ENCODE measurements at places on chromosomes 16 and 17.
A peak's percentile ranks its signal among the peaks of the same experiment; 100 is the strongest.

DNA sequence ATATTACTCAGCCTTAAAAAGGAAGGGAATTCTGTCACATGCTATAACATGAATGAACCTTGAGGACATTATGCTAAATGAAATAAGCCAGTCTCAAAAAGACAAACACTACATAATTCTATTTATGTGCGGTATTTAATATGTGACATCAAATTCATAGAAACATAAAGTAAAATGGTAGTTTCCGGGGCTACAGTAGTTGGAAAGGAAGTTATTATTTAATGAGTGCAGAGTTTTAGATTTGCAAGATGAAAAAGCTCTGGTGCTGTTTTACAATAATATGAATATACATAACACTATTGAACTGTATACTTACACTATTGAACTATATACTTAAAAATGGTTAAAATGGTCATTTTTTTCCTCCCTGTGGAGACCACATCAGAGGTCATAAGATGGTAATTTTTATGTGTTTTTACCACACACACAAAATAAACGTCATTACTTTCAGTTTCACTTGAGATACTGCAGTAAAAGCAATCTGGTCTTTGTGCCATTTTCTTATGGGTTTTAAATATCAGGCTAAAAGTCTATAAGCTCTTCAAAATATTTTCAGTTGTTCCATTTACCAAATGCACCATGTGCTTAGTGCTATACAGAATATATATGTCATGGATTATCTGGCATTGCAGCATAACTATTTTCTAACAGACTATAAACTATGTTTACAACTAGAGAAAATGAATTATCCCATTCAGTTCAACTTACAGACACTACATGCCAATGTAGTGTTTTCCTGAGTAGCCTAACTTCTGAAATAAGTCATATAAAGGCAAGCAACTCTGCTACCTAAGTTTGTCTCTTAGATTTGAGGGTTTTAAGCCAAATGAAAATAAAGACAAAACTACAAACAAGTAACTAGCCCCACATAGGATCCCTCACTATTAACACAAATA is 90.9 kb downstream of the SPAG9 start:
- peak; percentile 42 for DNase-seq

DNA sequence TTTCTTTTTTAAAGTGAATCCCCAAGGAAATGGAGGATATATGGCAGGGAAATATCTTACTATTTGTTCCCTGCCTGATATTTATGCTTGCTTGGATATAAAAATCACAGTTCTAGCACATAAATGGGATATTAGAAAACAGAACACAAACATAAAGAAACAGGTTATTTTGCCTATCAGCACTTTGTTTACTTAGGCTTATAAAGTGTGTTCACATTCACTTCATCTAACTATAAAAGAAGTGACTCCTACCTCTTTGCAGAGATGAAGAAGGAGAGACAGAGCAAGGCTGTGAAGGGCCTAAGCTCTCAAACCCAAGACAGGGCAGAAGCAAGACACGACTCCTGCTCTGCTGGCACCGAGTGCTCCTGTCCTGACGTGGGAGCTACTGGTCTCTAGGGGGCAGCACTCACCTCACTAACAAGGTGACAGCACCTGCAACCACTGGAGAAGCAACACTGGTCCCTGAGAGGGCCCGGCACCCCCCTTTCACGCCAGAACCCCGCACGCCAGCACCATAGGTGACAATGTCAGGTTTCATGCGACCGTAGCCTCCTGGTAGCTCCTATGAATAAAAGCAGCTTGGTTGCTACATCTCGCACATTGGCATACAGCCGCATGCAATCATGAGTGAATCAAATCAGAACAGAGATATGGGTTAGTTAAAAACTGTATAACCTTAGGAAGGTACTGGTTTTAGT is 32.0 kb downstream of the MBTPS1 start:
- DNase-seq, result peak; percentile 69

DNA sequence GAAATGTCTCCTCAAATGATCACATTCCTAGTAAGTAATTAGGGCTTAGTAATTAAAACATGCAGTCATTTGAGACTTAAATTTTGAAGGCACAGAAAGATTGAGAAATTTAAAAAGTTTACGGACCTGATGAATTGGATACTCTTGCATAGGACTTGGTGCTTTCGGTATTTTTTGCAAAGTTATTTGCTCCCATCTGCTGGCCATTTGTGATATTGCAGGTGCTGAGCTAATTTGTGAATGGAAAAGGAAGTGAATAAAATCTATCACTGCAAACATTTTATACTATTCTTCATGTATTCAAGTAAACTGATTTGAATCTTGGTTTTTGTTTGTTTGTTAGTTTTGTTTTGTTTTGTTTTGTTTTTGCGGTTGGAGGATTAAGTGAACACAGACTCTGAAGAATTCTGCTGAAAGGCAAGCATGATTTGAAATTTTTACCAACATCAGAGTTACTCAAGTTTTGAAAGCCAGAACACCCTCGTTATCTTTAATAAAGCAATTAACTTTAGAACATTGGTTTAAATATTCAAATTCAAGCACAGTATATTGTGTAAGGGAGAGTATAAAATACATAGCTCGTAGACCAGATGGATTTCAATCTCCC is 689.5 kb upstream of the RBFOX1 start:
- peak; percentile 45 for DNase-seq

DNA sequence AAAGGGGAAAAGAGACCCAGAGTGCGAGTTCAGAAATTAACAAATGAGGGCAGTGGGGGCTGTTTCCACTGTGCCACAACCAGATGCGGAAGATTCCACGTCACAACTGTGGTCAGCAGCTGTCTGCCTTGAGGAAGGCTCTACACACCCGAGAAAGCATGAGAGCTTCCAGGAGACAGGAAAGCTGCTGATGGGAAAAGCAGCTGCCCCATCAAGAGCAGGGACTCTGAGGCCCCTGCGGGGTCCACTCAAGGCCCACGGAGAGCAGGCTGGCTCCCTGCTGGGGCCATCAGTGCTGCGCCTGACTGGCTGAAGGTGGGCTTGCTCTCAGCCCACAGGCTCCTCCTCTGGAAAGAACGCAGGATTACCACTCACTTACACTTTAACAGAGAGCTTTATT is 14.8 kb upstream of the TRAP1 start:
- DNase-seq, result no peak

DNA sequence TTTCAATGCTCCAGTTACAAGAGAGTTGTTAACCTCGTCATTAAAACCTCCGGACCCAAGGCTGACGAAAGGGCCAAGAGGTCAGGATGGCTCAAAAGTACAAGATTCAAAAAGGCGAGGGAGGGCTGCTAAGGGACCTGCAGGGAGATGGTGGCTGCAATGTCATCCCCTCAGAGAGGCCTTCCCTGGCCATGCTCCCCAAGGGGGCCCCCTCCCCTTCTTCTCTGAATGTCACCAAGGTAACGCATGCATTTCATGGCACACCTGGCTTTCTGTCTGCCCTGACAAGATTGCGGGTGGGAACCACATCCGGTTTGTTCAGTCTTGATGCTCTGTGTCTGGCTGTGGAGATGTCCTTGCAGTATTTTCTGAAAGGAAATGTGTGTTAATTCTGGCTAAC is 89.9 kb downstream of the C16orf78 start:
- peak; percentile 89 for DNase-seq

- DNase-seq, result peak; percentile 52
Observed at GRCh38 chr17:73304971-73305812, 6.6 kb downstream of the CDC42EP4 start.

- DNase-seq, result no peak
Observed at GRCh38 chr17:70308618-70309017, 139.3 kb downstream of the KCNJ2 start.

DNA sequence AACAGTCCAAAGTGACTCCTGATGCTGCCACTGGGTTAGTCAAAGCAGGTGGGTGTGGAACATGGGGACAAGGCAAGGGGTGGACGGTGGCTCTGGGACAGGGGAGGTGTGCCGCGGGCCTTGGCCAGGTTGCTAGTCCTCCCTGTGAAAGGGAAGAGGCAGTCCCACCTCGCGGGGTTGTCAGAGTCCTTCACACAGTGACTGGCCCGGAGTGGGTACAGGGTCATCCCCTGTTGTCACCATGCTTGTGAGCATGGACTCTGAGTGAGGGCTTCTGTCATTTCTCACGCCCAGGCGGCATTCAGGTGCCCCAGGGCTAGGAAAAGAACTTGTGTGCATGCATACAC is 3.1 kb upstream of the ZNF469 start:
- DNase-seq, result no peak

GRCh38 chr16:20001856-20002707 is 71.6 kb downstream of the GPR139 start:
- DNase-seq, result no peak

Measured in common myeloid progenitor, CD34-positive (primary cell).